ENCODE measurements at places on chromosomes 2 and 18. TPM values are rescaled to one million over a fixed set of nuclear protein-coding genes. Genes with fewer than 3 reads are reported as not detected.

GRCh38 chr2:173132531-173132930 is 56.9 kb downstream of the MAP3K20 start:
- H3K4me3 ChIP-seq: no peak overlapping the region
- no peaks in the 10 kb centered on the region for H3K27me3 ChIP-seq

DNA sequence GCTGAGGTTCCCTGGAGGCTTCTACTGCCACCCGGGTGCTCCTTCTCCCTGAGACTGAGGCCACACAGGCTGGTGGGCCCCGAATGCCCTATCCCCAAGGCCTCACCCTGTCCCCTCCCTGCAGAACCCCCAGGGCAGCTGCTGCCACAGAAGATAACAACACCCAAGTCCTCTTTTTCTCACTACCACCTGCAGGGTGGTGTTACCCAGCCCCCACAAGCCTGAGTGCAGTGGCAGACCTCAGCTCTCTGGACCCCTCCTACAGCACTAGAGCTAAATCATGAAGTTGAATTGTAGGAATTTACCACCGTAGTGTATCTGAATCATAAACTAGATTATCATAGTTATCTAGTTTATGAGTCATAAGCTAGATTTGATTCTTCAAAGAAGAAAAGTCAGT is 7.3 kb upstream of the CENPA start:
- H3K27ac ChIP-seq: no peak overlapping the region
- H3K36me3 ChIP-seq: no peaks in the 10 kb centered on the region
- peaks cover 4% of the 10 kb centered on the region for H3K4me1 ChIP-seq
- DNase-seq: no peak

- no peaks in the 10 kb centered on the region for H3K36me3 ChIP-seq
- peaks cover 6% of the 10 kb centered on the region for H3K4me1 ChIP-seq
- H3K27me3 ChIP-seq: peaks cover 29% of the 10 kb centered on the region
- DNase-seq: no peak
- H3K27ac ChIP-seq: no peak overlapping the region
These were observed 3.7 kb upstream of the LRP2 start for GRCh38 chr2:169366066-169366465.

DNA sequence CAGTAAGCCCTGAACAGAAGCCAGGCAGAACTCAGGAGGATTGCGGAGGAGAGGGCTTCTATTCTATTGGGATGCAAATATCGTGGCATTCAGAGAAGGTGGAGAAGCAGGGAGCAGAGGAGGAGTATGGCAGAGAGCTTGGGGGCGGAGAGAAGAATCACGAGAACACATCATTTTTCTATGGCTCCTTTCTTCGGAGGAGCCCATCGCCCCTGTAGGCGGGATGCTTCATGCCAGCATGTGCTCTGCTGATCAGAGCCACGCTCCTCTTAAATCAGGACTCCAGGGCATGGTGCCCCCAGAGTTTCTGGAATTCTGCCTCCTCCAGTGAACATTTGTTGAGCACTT is 71.1 kb downstream of the CIB4 start:
- H3K4me3 ChIP-seq: no peak overlapping the region
- H3K27me3 ChIP-seq: no peaks in the 10 kb centered on the region
- no peak for DNase-seq
- H3K36me3 ChIP-seq: no peaks in the 10 kb centered on the region
- H3K4me1 ChIP-seq: no peaks in the 10 kb centered on the region

- H3K4me1 ChIP-seq: no peaks in the 10 kb centered on the region
- H3K4me3 ChIP-seq: no peak overlapping the region
- no peaks in the 10 kb centered on the region for H3K27me3 ChIP-seq
- DNase-seq: no peak
- no peaks in the 10 kb centered on the region for H3K36me3 ChIP-seq
These were observed 155.3 kb downstream of the PRKCE start for GRCh38 chr2:45806563-45807358.

- no peaks in the 10 kb centered on the region for H3K36me3 ChIP-seq
- no peaks in the 10 kb centered on the region for H3K4me1 ChIP-seq
- H3K27me3 ChIP-seq: no peaks in the 10 kb centered on the region
- no peak overlapping the region for H3K27ac ChIP-seq
- DNase-seq: no peak
These were observed 108.8 kb upstream of the DLX2 start for GRCh38 chr2:172211512-172211911.

DNA sequence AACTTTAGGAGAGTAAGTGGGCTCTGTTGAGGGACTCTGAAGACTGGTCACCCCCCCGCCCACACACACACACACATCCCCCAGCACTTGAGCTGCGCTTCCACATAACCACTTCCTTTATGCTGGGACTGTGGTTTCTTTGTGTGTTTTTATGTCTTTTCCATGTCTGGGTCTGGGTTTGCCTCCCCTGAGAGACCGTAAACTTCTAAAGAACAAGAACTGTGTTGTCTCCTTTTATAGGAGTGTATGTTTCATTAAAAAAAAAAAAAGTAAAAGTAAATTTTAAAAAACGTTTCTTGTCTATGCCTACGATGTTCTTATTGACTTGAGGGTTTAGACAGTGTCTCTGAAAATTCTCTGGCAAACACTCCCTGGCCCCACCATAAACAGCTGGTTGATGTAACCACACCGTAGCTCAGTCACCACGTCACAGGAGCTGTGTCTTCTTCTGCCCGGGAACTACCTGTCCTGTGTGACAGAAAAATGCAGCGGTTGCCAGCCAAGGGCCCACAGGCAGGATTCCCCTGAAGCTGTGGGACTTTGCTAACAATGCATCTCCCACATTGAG is 68.0 kb downstream of the KLHL29 start:
- H3K4me3 ChIP-seq: no peak overlapping the region
- H3K36me3 ChIP-seq: no peaks in the 10 kb centered on the region
- no peaks in the 10 kb centered on the region for H3K27me3 ChIP-seq
- no peak for DNase-seq
- H3K4me1 ChIP-seq: no peaks in the 10 kb centered on the region

DNA sequence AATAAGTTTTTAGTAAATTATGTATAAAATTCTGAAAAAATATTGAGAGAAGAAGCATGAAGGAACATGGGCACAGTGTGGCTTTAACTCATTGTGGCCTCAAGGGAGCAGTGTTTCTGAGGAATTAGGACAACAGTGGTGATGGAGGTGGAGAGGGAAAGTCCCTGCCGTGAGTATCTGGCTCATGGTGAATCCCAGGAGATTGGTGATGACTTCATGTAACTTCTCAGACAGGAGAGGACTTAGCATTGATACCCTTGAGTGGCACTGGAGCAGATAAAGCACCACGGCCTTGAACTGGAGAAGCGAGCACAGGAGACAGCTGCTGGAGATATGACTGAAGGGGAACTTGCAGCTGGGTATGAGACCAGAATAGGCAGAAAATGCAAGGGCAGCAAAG is 35.0 kb upstream of the LRP1B start:
- H3K4me3 ChIP-seq: no peak overlapping the region
- no peaks in the 10 kb centered on the region for H3K36me3 ChIP-seq
- H3K27me3 ChIP-seq: no peaks in the 10 kb centered on the region
- no peak overlapping the region for H3K27ac ChIP-seq
- H3K4me1 ChIP-seq: no peaks in the 10 kb centered on the region

DNA sequence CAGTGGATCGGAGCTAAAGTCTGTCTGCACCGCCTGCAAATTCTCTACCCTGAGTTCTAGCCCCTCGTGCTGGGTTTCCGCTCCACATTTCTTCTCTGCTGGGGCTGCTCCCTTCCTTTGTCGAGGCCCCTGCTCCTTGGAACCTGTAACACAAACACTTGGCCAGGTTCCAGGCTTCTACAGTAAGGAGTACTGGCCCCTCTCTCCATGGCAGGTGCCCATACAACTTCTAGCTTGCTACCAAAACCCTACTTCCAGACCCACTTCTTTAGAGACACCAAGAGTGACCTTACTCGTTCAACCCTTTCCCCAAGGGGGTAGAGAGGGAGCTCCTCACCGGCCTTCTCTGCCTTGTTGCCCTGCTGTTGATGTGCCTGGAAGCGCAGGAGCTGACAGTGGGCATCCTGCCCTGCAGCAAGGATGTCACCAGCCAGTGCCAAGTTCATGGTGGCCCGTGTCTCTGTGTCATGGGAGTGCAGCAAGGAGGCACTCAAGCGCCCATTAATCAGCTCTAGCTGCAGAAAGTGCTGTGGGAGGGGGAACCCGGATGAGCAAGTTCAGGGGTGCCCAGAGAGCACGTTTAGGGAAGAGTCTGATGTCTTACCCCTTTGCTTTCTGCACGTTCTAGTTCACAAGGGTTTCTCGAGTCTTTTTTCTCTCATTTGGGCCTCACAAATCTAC is 1.1 kb downstream of the PREB start:
- H3K4me3 ChIP-seq: peak overlapping the region; percentile 94
- no peaks in the 10 kb centered on the region for H3K4me1 ChIP-seq
- no peaks in the 10 kb centered on the region for H3K36me3 ChIP-seq
- no peaks in the 10 kb centered on the region for H3K27me3 ChIP-seq
- no peak overlapping the region for H3K27ac ChIP-seq

Gene ADD2
- 0.79 TPM for total RNA-seq

Gene GPR35
- 64.4 TPM for total RNA-seq

Gene TNFRSF11A
- 86.6 TPM for total RNA-seq

Gene PRSS56
- total RNA-seq: not detected

Gene LRP1B
- total RNA-seq: 0.10 TPM

Gene CCDC68
- total RNA-seq: 46.8 TPM

Gene SULT1C4
- total RNA-seq: 2.0 TPM

Data from colonic mucosa (tissue), 4 donors.